ENCODE measurements at places on chromosomes 6 and 20. TPM values are rescaled to one million over a fixed set of nuclear protein-coding genes. Genes with fewer than 3 reads are reported as not detected.
A peak's percentile ranks its signal among the peaks of the same experiment; 100 is the strongest.

GRCh38 chr6:66161546-66162108 is 454.6 kb upstream of the EYS start:
- no peak for DNase-seq

DNA sequence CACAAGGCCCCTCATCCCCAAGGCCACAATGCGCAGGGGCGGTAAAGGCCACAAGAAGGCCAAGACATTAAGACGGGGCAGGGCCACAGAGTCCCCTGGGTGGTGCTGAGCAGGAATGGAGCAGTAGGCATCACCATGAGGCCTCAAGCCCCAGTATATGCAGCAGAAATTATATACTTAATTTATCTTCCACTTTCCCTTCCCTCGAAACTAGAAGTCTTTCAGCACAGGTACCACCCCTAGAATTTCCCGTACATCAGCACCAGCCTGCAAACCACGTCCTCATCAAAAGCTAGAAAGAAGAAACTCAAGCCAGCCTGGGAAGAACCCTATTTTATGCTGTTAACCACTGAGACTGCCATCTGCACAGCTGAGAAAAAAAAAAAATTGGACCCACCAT is 89.4 kb downstream of the PLG start:
- DNase-seq, result no peak

DNA sequence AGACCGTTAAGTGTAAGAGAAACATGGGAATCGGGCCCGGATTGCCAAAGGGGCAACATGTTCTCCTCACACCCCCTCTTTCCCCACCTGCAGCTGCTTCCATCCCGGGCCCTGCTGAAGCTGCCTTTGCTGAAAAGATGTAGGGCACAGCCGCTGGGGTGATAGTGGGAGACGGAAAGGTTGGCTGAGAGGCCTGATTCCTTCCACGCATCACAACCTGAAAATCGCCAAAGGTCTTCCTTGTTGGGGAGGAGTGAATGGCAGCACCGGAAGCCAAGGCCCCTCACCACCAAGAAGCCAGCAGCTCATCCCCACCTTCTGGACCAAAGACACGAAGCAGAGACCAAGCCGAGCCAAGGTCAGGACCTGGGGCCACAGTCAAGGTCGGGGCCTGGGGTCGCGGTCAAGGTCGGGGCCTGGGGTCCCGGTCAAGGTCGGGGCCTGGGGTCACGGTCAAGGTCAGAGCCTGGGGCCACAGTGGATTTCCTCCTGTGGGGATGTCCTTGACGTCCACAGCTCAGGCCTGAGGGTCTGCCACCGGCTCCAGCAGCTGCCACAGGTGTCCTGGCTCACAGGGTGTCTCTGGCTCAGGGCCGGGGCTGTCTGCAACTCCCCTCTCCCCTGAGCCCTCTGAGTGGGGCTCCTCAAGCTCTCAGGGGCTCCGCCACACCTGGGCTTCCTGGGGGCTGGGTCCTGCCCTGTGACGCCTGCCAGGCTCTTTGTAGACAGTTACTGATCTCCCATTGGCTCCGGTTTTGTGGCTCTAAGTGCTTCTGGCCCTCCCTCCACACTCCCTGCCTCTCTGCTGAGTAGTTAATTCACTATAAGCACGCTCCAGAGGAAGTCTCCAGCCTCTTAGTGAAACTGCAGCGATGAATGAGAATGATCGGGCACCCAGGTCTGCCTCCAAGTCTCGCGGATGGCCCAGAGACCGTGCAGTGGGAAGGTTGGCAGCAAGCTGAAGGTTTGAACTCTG is 5.5 kb upstream of the CHRNA4 start:
- DNase-seq, result peak; percentile 75

GRCh38 chr6:99393366-99393697 is 663 bp downstream of the COQ3 start:
- no peak for DNase-seq

- no peak for DNase-seq
Measured at GRCh38 chr6:160714731-160715316, 12.8 kb downstream of the PLG start.

The MOCS1 gene
- polyA plus RNA-seq, result 24.6 TPM

Data from brain (organoid and tissue), 16 donors.